ENCODE measurements at places on chromosomes 6 and 20. TPM values are rescaled to one million over a fixed set of nuclear protein-coding genes. Genes with fewer than 3 reads are reported as not detected.

- no peak for DNase-seq
These were observed 83.0 kb downstream of the PHF20 start for GRCh38 chr20:35854713-35855348.

The GLO1 gene
- total RNA-seq: 131 TPM

The CTNNBL1 gene
- 40.2 TPM for total RNA-seq

The ENPP5 gene
- total RNA-seq: 9.6 TPM

DNA sequence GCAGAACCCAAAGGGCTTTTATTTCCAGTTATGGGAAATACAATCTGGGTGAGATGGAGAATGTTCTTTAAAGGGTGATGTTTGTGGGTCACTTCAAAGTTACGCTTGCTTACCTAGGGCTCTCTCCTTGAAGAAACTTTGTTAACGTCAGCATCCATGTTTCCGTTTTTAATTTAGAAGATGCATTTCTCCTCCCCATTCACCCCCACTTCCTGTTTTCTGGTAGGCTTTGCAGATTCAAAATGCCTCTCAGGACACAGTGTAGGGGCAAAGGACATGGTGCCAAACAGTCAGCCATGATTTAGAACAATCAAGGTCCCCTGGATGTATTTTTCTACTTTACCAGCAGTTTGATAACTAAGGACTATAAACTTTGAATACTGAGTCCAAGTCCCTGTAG is 49.5 kb downstream of the RPS12 start:
- DNase-seq: no peak

DNA sequence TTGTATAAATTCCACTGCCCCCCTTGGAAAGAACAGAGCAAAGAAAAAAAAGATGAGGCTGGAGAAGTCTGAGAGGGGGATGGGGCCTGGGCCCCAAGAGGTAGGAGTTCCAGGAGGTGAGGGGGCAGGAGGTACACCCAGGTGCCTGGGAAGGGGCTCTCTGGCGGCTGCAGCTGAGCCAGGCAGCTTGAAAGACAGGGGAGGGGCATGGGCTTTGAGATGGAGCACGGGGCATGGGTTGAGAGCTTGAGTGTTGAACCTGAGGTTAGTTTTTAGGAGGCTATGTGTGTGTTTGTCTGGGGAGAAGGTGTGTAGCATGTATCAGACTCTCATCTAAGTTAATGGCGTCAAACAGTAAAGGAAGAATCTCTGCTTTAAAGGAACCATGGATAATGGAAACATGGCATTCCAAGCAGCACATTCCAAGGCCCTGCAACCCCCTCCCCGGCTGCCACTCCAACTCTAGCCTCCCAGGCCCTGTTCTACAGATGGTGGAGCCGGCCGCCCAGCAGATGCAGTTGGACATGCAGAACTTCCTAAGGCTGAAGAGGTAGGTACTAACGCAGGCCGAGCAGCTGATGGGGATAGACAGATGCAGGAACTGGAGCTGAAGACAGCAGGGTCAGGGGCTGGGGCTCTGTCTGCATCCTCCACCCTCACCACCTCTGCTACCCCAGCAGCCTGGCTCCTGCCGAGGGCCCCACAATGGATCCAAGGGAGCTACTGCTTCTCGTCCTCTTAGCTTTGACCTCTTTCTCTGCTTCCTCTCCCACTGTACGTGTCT is 42.1 kb downstream of the MDFI start:
- DNase-seq: no peak

GRCh38 chr6:68342286-68342685 is 292.8 kb upstream of the ADGRB3 start:
- no peak for DNase-seq

The LMBRD1 gene
- total RNA-seq: 68.8 TPM

DNA sequence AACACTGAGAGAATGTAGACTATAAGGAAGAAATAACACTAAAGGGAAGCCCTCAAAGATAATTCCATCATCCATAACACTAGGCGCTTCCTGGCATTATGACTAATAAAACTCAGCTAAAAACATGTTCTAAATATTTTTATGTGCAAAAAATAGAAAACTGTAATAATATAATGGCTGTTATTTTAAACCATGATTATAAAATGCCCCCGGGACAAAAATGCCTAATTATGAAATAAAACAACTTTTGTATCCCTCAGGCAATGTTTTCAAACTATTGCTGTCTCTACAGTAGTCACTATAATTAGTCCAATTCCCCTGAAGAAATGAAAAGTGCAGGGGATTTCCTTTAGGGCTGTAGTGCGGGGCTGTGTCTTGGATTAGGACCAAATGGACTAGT is 242.4 kb downstream of the RNF144B start:
- no peak for DNase-seq

Data from tongue (tissue), 3 donors.